Activated CD4-positive, CD25-positive, alpha-beta regulatory T cell treated with anti-CD3 and anti-CD28 coated beads, Interleukin-2, amount 50 U/mL, for 72 hours (primary cell): ENCODE measurements at places on chromosomes 11 and 22.

DNA sequence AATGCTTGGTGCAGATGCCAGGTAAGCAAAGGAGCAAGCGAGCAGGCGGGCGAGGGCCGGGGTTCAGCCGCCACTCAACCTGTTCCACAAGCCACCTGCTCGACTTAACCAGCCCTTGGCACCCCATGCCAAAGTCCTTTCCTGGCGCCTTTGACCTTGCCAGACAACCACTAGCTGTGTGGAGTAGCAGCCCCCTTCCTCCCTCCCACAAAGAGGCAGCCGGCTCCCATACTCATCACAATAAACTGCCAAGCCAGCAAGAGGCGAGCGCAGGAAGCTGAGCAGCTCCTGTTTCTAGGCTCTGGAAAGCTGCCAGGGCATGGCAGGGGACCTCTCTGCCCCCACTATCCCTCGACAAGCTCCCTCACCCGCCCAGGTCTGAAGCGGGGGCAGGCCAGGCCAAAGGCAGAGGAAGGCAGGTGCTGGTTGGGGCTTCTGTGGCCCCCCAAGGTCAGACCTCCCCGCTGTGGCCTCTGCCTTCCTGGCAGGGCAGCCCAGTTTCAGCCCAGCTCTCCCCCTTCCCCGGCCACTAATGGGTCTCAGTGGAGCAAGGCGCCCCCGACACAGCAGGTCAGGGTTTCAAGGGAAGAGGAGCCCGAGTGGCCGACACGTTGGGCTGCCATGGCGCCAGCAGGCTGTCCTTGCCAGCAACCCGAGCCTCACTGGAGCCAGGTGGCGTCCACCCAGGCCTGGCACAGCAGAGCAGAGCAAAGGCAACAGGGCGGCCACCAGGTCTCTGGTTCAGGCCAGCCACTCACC, 15.3 kb downstream of the MACROD1 start:
- no peak for DNase-seq

GRCh38 chr22:46572911-46573780, 35.7 kb upstream of the CELSR1 start:
- no peak for DNase-seq

DNA sequence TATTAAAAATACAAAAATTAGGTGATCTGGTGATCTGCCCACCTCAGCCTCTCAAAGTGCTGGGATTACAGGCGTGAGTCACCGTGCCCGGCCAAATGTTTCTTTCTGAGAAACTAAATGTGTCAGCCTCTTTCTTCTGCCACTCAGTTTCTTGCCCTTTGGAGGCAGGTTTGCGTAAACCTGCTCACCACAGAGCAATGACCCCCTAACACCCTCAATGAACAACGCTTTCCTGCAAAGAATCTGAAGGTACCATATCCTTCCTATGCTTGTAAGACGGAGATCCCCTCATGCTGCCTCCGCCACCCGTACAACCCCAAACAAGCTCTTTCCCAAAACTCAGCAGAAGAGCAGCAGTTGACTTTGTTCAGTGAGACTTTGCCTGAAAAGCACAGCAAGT, 38.7 kb upstream of the TTLL12 start:
- DNase-seq = no peak

GRCh38 chr22:42397332-42398249, 34.6 kb downstream of the NFAM1 start:
- no peak for DNase-seq

GRCh38 chr11:119206511-119207414, 624 bp downstream of the CBL start:
- DNase-seq = peak; percentile 69

DNA sequence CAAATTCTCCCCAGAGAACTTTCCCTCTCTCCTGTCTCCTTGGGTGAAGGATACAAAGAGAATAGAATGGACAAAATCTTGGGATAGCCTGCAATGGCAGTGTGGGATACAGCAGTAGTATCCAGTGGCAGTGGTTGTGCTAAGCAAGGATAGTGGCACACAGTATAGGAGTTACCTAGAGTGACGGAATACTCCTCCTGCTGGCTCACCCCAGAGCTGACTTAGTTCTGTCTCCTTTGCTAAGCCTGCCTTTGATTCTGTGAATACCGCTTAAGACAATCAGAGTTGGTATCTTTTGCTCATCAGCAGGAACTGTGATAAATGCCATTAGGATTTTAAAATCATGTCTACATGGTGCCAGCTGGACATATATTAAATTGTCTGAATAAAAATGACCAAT, 404.3 kb downstream of the JRKL start:
- no peak for DNase-seq

- no peak for DNase-seq
Measured at GRCh38 chr22:26035523-26035922, 133.7 kb upstream of the SEZ6L start.

DNA sequence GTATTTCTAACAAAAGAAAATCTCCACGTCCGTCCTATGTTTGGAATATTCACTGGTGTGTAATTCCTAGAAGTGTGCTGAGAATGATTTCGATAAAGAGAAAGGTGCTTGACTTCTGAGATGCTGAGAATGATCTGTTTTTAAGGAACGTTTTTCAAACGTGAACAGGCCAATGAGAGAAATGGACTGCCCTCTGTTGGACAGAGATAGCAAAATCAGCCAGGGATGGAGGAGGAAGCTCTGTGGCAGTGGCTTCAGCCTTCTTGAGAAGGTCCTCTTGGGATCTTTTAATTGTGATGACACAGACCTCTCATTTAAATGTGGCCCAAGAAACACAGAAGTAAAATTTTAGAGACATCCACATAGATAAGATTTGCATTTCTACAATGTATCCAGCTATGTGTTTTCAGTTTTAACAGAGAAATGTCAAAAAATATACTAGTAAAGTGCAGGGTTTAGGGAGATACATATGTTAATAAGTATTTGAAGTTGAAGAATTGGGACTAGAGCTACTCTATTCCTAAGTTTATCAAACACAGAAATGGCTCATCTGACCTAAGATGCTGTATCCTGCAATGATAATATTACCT, 84.0 kb upstream of the RCN1 start:
- DNase-seq = no peak

DNA sequence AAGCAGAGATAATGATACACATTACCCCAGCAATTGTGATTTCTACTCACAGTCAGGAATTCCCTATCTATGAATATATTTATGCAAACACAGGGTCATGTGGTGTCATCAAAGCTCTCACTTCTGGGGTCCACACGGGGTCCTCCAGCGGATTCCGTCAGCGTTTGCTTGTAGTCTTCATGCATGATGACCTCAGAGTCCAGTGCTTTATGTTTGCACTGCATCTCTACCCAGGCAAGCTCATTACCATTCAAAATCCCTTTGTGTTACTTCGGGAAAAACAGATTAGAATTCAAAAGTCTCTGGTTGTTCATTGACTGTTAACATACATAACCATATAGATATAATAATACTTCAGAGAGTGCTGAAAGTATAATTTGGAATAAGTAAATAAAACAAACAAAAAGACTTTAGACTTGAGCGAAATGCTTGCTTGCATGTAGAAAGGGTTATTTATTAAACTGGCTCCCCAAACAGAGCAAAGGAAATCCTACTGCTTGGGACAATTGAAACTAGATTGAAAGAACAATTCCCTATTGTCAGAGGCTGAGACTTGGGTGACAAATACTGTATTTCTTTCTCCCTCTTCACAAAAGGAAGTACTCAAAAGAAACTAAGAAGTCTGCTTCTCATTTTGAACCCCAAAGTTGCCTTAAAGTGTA, 423.1 kb downstream of the ETS1 start:
- DNase-seq = no peak

GRCh38 chr22:44357296-44357965, 44.7 kb upstream of the SHISAL1 start:
- no peak for DNase-seq

- no peak for DNase-seq
Measured at GRCh38 chr11:60868682-60869450, 1.5 kb downstream of the ZP1 start.

DNA sequence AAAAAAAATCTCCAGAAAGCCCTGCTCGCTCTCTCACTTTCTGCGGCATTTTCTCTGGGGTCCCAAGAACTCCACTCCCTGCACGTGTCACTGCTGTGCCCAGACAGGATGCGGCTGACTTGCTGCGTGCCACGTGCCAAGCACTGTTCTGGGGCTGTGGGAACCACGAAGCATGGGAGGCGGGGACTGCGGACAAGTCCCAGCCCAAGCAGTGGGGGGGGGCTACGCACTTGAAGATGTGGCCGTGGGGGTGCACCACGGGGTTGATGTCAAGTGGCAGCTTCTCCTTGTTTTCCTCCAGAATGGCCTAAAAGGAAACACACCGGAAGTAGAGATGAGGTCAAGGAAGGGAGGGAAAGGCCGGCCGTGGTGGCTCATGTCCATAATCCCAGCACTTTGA, 10.8 kb downstream of the TTLL12 start:
- no peak for DNase-seq

DNA sequence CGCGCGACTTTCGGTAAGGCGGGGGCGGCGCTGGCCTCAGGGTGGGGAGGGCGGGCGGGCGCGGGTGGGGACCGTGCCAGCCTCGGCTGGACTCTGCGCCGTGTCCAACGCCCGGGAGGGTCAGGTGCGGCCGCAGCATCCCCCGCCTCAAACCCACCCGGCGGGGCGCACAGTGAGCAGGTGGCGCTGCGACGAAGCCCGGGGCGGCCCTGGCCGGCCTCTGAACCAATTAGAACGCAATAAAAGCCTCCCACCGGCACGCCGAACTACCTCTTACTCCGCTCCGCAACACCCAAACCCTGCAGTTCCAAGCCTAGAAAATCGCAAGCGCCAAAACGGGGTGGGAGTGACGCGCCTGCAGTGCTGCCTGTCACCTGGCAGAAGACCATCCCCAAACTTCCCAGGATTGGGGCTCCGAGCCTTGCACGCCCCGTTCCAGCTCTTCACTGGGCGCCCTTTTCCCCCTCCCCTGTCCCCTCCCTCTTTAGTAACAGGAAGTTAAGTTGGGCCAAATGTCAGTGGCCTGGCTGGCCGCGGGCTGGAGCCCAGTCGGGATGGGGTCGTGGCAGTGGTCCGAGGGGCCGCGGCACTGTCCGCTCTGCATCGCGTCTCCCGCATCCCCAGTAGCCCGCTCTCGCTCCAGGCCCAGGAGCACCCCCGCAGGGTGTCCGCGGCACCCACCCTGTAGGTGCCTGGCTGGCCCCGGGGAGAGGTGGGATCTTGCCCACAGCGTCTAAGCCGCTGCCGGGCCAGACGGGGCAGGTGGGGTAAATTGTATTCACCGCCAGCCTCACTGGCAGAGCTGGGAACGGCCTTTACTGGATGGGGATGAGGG, 541 bp downstream of the MICAL2 start:
- peak; percentile 42 for DNase-seq

- no peak for DNase-seq
Measured at GRCh38 chr11:120908461-120909181, 115.3 kb upstream of the TBCEL start.

GRCh38 chr11:119512369-119512768, 89.4 kb upstream of the THY1 start:
- DNase-seq = no peak

GRCh38 chr11:3183523-3183922, 18.4 kb upstream of the OSBPL5 start:
- no peak for DNase-seq

GRCh38 chr22:39723899-39724351, 153.4 kb downstream of the CACNA1I start:
- DNase-seq = peak; percentile 19

DNA sequence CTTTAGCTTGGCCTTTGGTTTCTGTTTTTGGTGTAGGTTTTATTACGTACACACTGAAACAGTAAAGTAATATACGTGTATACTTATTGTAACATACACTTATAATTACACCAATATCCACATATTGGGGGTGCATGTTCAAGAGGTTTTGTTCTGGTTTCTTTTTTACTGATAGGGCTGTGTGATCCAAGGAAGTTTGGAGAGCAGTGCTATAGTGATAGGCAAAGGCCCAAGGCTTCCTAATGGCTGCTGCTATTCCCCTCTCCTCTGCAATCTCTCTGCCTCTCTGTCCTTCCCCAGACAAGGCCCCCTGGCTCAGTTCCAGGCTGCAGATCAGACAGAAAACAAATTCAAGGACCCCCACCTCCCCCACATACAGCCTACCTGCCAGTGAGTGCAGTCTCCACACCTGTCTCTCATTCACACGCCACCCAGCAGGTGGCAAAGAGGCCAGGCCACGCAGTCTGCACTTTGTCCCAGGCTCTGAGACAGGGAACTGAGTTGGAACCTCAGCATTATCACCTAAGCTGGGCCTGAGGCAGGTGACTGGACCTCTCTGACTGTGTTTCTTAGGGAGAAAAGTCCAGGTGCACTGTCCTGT, 15.1 kb downstream of the TMEM184B start:
- DNase-seq = no peak

DNA sequence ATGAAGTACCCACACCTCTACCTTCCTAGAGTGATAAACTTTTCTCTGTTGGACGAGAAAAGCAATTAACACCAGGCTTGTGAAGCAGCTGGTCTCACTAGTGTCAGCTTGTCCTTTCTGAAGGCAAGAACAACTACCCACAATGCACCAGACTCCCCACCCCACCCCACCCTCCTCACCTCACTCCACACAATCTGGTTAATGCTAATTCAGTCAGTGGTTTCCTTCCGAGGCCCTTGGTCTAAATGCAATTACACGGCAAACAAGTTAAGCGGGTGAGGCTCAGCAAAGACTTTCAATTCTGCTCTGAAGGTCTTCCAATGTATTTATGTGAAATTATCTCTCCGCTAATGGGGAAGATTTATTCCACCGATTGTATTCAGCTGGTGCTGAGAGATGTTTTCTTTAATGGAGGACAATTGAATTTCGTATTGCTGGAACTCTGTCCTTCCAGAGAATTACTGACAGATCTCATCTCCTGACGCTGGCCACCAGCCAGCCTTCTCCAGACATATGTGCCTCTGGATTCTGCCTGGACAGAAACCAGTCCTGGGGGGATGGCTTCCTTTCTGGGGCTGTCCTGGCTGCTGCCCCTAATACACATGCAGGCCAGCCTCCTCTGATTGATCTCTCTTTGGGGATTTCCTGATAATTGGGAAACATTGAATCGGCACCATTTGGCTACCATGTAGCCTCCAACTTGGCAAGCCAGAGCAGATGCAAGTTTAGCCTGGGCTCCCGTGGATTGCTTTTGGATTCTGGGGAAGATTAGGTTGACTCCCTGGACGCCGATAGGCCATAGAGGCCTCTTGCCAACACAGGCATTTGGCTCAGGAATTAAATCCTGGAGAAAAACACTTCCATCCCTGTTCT, 165.8 kb upstream of the NARS2 start:
- no peak for DNase-seq

GRCh38 chr11:110409174-110409573, 20.6 kb upstream of the FDX1 start:
- DNase-seq = no peak

DNA sequence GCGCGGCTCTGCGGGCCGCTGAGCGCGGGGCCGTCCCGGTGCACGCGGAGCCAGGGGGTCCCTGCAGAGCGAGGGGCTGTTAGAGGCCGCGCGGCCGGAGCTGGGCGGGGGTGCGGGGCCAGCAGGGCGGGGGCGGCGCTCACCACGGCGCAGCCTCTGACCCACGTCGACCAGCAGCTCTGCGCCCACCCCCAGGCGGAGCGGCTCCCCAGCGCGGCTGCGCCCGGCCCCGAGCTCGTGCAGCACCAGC, 385 bp upstream of the SCO2 start:
- DNase-seq = no peak
